Posterior vena cava (tissue), 2 donors: ENCODE measurements at places on chromosomes 1 and 21. TPM values are rescaled to one million over a fixed set of nuclear protein-coding genes. Genes with fewer than 3 reads are reported as not detected.

DNA sequence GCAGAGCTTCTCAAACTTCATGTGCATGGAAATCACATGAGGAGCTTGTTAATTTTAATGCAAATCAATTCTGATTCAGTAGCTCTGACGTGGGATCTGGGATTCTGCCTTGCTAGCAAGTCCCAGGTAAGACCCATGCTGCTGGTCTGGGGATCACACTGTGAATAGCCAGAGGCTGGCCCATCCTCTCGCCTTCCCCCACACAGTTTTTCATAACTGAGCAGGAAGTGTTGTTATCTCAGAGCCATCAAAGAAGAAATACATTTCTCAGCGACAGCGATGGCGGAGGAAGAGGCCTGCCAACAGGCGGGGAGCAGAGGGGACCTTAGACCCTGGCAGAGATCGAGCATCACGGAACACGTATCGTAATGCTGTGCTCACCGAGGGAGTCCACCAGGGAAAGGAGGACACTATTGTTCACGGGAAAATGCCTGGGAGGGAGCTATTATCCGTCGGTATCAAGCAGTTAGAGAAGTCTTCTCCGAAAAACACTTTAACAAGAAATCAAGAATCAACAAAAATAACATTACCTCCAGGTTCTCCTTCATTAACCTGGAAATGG, 268.9 kb upstream of the TMEM51 start:
- DNase-seq = no peak

The SLC16A4 gene
- 8.6 TPM for total RNA-seq

The LMX1A gene
- total RNA-seq = 0.19 TPM

The ACBD3 gene
- 44.0 TPM for total RNA-seq
